ENCODE measurements at places on chromosomes 3 and 15.
A peak's percentile ranks its signal among the peaks of the same experiment; 100 is the strongest.

DNA sequence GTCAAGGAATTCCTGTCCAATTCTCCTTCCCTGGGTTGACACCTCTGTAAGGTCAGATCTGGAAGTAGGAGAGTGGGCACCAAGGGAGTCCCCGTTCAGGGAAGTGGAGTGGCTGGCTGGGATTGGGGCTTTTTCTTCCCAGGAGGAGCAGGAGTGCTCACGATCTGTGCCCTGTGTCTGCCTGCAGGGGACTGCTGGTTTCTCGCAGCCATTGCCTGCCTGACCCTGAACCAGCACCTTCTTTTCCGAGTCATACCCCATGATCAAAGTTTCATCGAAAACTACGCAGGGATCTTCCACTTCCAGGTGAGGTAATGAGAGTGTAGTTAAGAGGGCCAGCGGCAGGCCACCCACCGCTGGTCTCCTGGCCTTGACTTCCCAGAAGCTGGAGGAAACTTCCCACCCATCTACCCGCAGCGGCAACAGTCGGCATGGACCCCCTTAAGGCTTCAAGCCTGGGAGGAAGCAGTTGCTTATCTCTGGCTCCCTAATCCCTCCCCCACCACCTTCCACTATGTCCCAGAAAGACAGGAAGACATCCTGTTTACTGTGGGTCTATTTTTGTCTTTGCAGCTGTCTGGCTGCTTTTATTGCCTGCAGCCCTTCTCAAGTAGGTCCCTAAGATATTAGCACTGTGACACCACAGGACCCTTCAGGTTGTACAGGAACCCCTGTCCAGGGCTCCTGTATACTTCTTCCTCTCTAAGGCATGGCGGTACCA lies 26.8 kb downstream of the CAPN3 start:
- no peak for DNase-seq

- no peak for DNase-seq
Measured at GRCh38 chr3:183800243-183800863, 25.0 kb downstream of the MAP6D1 start.

DNA sequence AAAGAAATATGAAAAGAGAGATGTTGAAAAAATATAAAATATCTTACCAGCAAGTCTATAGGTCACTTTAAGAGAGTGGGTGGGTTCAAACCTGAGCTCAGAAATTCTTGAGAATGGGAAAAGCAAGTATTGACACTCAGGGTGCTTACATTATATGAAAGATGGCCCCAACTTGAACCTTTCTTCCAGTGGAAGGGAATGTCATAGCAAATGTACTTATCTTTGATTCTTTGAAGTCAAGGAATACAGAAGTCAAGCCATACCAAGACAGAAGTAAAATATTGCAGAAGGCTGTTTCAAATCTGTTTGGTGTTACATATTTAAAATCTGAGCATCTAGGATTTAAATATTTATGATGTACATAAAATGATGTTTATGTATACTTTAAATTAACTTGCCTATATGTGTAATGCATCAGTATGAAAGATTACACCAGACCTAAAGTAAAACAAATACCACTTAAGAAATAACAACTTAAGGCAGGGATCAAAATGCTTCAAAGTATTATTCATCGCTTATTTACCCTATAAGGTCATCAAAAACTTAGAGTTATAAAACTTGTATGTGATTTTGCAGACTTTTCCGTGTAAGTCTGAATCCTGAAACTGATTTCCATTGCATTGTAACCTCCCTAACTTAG lies 8.7 kb downstream of the MME start:
- no peak for DNase-seq

GRCh38 chr3:23712656-23713559 lies 92.8 kb upstream of the UBE2E1 start:
- peak; percentile 31 for DNase-seq

DNA sequence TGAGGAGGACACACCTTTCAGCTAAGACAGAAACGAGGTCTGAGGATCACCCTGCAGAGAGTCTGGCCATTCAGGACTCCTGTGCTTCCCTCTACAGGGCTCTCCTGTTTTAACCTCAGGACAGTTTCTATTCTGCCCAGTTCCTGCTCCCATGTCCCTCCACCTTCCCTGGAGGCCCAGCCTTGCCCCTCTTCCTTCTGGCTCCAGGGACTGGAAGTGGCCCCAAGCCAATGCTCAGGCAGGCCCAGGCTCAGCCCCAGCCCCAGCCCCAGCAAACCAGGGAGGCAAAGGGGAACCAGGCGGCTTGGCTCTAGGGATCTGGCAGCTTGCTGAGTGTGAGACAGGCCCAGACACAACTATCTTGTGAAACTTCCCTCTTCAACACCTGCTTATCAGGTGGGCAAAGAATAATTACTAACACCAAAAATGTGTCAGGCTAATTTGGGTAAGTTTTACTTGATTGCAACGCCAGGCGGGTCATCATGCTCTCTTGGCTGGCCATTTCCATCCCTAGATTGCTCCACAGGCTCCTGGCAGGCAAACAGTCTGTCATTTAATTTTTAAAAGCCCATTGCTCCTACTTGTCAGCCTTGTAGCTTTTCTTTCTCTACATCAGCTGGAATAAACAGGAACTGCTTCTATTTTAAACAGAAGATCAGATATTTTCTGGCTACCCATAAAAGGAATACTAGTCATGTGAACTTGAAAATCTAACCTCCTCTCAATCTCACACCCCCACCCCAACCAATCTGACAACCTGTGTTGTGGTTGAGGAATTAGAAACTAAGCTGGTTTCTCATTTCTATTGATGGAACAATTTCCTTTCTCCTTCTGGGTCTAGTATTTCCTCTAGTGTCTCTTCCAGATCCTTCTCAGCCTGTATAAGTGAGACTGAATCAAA lies 33.5 kb downstream of the UPK1B start:
- no peak for DNase-seq

- peak; percentile 23 for DNase-seq
Measured at GRCh38 chr15:45641374-45641781, 6.5 kb downstream of the SQOR start.

DNA sequence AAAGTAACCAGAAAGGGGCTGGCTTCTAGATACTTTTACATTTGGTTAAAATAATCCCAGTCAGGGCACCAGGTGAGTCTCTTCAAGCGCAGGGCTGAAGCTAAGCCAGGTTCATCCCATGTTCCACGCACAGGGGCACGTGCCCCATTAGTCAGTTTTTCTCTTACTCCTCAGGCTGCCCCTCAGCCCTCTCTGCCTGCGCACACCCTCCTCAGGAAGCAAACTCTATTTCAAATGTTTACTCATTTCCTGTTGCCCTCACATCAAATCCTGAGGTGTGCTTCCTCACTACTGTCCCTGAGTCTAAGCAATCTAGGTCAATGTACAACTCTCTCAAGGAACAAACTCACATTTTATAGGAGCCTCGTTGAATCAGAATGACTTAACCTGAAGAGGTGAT lies 48.5 kb downstream of the THBS1 start:
- DNase-seq = no peak

DNA sequence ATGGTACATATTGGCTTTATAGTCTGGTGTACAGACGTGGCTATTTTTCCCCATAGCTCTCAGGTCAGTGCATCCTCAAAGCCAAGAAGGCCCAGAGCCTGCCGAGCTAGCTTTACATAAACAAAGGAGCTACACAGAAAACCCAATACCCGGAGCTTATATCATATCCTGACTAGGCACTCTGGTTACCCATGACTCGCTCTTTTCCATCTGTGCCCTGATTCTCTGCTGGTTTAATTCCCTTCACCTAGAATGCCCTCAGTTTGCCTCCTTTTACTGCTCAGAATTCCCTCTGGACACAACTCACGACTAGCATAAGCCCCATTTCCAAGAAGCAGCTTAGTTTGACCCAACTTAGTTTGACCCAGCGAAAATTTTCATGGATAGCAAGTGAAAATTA lies 110.8 kb downstream of the TIGIT start:
- DNase-seq = no peak

- DNase-seq = no peak
Measured at GRCh38 chr15:93520206-93520605, 431.2 kb upstream of the RGMA start.

GRCh38 chr3:14389716-14390115 lies 12.7 kb upstream of the SLC6A6 start:
- DNase-seq = no peak

- no peak for DNase-seq
Measured at GRCh38 chr15:70569091-70569713, 194.2 kb downstream of the UACA start.

- no peak for DNase-seq
Measured at GRCh38 chr15:75583701-75584100, 4.6 kb upstream of the PTPN9 start.

DNA sequence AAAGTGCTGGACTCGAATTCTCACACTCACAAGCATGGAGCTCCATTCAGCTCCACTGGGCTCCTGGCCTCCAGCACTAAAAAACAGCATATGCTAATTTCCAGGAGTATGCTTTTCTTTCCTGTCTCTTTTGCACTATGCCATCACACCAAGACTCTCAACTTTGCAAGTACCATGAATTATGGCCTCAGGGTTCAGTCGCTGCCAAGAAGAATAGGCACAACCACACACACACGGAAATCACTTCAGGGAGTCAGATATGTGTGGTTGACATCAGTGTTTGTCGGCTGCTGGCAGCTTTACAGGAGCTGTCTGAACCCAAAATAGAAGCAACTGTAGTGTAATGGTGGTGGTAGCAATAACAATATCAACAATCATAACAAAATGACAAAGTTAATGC lies 305.0 kb upstream of the SLCO3A1 start:
- no peak for DNase-seq

DNA sequence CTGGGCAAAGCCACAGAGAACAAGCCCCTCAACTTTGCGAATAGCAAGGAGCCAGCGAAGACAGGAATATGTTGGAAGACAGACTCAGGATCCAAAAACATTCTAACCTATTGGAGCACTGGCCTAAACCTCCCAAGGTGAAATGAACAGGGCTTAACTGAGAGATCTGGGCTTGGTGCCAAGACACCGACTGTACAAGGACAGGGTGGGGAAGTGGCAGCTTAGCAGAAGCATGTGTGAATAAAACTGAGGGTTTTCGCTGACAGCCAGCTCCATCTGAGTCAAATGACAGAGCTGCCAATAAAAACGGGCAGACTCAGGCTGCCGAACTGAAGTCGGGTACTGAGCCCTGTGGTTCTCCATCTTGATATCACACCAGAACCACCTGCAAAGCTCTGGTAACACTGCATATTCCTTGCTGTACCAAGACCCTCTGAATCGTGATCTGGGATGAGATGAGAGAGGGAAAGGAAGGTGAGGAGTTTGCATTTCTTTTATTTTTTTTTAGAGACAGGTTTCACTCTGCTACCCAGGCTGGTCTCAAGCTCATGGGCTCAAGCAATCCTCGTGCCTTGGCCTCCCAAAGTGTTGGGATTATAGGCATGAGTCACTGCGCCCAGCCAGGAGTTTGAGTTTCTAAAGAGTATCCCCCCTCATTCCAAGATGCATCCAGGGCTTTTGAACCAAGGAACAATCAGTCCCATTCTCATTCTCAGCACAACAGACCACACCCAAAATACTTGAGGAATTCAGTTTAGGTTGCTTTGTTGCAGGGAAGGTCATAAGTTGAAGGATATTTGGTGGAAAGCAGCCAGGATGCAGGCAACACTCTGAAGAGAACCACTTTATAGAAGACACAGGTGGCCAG lies 6.0 kb upstream of the PLCB2 start:
- no peak for DNase-seq

DNA sequence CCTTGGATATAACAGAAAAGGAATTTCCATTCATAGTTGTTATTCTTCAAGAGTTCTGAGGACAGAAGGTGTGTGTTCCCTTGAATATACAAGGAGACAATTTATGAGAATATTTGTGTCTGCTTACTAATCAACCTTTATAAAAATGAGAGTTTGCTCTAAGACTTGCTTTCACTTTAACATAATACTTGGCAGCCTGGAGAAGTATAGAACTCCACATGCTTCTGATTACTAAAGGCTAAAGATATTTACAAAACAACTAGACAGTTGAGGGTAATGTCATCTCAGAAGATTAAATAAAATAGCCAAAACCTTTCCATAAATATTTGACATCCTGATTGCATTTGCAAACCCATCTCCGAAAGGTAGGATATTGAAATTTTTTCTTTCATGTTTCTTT lies 727.1 kb upstream of the NAALADL2 start:
- DNase-seq = no peak

GRCh38 chr15:67769497-67770357 lies 55.6 kb upstream of the SKOR1 start:
- DNase-seq = no peak

- DNase-seq = no peak
Measured at GRCh38 chr3:141227752-141228151, 3.9 kb upstream of the PXYLP1 start.

GRCh38 chr3:135973841-135974240 lies 8.3 kb downstream of the PPP2R3A start:
- no peak for DNase-seq

- no peak for DNase-seq
Measured at GRCh38 chr3:42375121-42375800, 35.1 kb downstream of the LYZL4 start.

DNA sequence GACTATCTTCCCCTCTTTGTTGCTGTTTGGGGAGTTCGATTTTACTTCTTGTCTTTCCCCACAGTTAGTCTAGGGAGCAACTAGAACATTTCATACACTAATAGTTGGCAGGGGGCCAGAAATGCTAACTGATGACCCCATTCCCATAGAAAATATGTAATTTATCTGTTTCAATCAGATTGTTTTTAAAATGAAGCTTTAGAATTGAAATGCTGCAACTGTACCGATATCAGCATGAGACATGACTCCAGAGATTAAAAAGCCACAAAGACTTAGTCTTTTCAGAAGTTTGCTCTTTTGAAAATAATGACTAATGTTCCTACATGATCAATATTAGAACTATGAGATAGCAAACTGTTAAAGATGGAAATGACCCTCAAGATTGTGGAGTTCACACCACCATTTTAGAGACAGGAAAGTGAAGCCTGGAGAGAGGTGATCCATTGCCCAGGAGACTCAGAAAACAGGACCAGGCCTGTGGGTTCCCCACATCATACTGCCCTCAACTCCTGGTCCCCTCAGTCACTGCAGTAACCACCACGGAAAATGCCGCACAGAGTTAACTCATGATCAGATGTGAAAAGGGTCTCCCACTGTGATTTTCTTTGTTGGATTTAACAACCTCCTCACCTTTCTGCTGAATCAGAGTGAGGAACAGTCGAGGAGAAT lies 130.3 kb downstream of the CHDH start:
- no peak for DNase-seq

GRCh38 chr3:173399044-173399443 lies 1.5 kb downstream of the NLGN1 start:
- DNase-seq = no peak

GRCh38 chr3:183578179-183578578 lies 22.7 kb upstream of the KLHL6 start:
- no peak for DNase-seq
